Hematopoietic multipotent progenitor cell treated with erythropoietin and hydrocortisone succinate and interleukin-3 and kit ligand, for 6 days (in vitro differentiated cells): ENCODE measurements at places on chromosomes 16 and 17.

DNA sequence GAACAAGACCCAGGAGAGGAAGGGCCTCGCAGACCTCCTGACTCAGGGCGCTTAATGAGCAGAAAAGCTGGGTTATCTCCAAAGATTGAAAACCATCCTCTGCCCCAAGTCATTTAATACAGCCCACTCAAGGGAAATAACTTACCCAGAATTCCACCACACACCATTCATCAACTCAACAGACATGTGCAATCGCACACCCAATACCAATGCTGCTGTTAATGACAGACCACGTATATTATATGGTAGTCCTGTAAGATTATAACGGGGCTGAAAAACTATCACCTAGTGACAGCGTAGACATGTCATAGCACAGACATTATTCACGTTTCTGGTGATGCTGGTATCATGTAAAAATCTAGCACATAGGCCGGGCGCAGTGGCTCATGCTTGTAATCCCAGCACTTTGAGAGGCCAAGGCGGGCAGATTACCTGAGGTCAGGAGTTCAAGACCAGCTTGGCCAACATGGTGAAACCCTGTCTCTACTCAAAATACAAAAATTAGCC, 52.5 kb upstream of the HELZ start:
- no peak for DNase-seq

DNA sequence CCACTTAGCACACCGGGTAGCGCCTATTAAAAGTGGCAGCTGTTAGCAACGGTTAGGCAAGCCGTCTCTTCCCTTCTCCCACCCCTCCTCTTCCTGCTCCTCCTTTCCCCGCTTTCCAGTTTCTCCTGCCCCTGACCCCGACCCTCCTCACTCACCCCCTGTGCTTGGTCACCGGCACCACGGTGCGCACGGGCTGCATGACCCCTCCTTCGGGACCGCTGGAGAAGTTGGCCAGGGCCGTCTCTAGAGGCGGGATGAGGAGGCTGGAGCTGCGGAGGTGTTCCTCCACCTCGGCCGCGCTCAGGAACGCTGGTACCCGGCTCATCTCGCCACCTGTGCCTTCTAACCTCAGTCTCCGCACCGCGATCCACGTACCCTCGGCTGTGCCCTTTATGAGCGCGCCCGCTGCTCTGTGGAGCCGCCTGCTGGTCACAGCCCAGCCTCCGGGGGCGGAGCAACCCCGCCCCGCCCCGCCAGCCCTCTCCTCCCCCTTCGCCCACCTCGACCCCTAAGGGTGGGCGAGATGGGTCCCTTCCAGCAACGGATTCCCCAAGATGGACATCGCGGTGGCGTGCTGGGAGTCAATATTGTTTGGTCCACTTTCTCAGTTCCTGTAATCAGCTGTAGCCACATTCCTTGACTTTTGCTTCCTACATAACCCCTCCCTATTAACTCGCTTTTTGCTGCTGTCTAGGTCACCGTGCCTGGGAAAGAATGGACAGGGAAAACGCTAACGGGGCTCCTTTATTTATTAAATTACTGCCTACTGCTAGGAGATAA, at the start of gene CRYM:
TSS of gene CRYM (minus strand) at position 364 of the 780 bp plus-strand sequence. CDS start at position 325, 39 bp downstream.
- DNase-seq, result peak; percentile 74

DNA sequence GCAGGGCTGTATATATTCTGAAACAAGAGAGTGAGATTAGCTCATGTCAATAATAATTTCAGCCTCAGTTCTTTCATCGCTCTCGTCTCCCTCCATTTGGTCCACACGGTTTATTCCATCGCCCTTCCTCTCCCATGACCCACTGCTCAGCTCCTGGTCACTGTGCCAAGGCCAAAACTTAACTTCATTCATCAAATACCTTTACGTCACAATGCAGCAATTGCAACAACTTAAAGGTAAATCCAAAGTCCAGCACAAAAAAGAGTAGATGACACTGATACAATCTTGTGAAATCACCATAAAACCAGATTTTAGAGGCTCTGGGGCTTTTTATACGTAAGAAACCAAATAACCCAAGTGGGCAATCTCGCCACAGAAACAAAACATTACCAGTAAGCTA, 72.0 kb downstream of the ANKRD11 start:
- DNase-seq, result no peak

- DNase-seq, result no peak
These were observed 727.9 kb upstream of the SOX9 start for GRCh38 chr17:71392715-71393567.

GRCh38 chr16:19876501-19877059, 8.1 kb downstream of the GPRC5B start:
- DNase-seq, result no peak

GRCh38 chr17:74736513-74737298, at the start of gene RAB37:
Gene RAB37 (plus strand): TSS chr17:74737256. CDS start chr17:74737273, 17 bp downstream.
- peak; percentile 81 for DNase-seq

GRCh38 chr16:68981971-68982370, 123.5 kb upstream of the HAS3 start:
- DNase-seq, result no peak
